Muscle of back (tissue), 13 donors: ENCODE measurements at places on chromosomes 2 and 18.

GRCh38 chr18:63091671-63092364, 227.8 kb downstream of the BCL2 start:
- DNase-seq, result no peak

GRCh38 chr2:119659601-119660342, 19.2 kb upstream of the TMEM177 start:
- DNase-seq, result no peak

DNA sequence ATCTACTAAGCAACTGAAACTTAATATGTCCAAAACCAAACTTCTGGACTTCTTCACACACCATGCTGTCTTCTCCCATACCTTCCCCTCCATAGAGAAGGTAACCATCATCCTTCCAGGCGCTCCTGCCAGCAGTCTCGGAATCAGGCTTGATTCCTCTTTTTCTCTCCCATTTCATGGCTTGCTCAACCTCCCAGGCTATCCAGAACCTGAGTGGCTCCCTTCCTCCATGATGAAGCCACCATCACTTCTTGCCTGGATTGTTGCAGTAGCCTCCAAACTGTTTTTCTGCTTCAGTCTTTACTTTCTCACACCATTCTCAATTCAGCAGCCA, 40.1 kb upstream of the NDUFV2 start:
- no peak for DNase-seq

- peak; percentile 30 for DNase-seq
Observed at GRCh38 chr2:100365434-100365833, 43.1 kb upstream of the LONRF2 start.

- no peak for DNase-seq
Observed at GRCh38 chr2:99840831-99841230, 301.6 kb downstream of the AFF3 start.

- DNase-seq, result peak; percentile 73
Observed at GRCh38 chr18:42053188-42053781, 98.3 kb downstream of the PIK3C3 start.

DNA sequence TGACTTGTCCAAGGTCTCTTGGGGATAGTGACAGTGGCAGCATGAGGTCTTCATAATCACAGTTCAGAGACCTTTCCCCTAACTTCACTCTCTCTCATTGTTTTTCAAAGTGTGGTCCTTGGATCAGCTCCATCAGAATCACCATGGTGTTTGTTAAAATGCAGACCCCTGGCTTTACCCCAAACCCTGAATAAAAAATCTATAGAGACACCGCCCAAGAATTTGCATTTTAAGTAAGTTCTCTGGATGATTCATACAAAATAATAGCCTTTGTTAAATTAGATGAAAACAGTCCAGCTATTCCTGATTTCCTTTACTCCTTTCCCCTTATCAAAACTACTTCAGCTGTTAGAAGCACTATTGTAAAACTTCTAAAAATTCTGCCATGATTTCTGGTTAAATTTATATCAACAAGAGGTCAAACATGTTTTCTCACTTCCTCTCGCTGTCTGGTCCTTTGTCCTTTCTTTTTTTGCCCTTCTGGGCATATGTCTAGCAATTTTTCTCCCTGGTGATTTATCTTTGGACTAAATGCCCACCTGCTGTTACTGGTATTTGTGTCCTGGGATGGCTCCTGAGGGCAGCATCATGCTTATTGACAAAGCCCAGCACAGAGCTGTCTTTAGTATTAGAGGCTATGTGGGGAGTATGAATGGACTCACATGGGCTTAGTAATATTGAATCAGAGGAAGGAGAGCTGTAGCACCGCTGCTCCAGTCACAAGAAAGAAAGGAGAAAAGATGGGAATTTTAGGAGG, 63.4 kb downstream of the LHCGR start:
- DNase-seq, result no peak

- peak; percentile 69 for DNase-seq
Observed at GRCh38 chr2:176582990-176583481, 313.8 kb downstream of the MTX2 start.

- peak; percentile 33 for DNase-seq
Observed at GRCh38 chr2:222613715-222614331, 42.1 kb downstream of the FARSB start.

DNA sequence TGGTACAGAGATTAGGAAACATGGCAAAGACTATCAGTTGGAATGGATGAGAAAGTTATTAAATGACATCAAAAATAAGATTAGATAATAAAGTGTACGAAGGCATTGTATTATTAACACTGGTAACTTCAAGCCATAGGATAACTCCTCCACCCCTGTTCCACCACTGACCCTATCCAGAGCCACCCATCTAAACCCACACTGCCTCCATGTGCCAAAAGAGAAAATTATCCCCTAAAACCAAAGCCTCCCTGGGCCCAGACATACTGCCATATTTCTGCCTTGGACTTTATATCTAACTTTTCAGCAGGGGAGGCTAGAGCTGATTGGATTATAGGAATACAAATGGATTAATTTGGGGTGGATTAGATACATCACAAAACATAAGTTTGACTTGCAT, 443.7 kb downstream of the BCL11A start:
- no peak for DNase-seq

GRCh38 chr2:240878341-240878936, 9.8 kb downstream of the AGXT start:
- no peak for DNase-seq

DNA sequence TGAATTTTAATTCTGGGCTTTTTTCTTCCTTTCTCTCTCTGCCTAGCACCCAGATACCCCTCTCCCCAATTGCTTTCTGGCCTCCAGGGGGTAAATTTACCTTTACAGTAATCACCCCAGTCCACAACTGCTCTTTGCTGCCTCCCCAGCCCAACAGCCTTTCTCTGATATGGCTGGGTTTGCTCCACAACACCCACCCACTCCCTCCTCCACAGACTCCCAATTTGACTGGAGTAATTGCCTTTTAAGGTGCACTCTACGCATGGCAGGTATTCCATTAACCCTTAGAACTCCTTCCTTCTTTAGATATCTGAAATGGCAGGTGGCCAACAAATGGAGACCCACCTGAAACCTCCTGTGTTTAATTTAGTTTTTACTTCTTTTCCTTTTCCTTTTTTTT, 3.6 kb downstream of the CELF4 start:
- no peak for DNase-seq

DNA sequence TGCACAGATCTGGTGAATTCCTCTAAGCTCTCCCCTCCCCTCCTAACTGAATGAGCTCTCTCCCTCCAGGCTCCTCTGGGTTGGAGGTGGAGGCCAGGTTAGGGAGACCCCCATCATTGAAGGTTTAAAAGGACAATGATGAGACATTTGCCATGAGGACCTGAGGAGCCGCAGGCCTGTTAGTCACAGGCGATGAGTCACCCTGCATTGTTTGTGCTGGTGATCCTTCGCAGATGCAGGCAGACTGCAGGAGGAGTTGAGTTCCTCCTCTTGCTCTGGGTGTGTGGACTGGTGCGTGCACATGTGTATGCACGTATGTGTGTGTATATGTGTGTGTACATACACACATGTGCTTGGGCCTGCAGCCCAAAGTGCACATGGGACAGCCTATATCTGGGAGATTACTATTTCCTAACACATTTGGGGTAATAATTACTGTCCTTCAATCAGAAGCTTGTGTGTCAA, 42.0 kb downstream of the MCFD2 start:
- peak; percentile 76 for DNase-seq

GRCh38 chr2:205500065-205500464, 182.2 kb upstream of the NRP2 start:
- DNase-seq, result no peak

- no peak for DNase-seq
Observed at GRCh38 chr2:139155991-139156390, 375.8 kb upstream of the NXPH2 start.

DNA sequence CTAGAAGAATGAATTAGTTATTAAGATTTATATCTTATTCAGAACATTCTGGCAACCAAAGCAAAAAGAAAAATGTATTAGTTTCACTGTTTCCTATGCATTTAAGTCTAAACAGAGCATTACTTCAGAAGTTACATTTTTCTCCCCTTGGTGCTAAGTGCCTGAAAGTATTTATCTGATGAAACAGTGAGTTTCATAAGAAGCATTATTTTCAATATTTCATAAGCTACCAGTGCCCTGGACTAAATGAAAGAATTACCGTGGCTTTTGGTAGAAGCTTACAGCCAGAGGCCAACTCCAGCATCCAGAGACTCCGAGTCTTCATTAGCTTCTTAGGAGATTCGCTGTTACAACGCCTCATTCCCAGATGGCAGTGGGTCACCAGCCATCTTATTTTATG, 97.6 kb downstream of the LYPD6B start:
- DNase-seq, result no peak

- DNase-seq, result peak; percentile 11
Observed at GRCh38 chr2:113966832-113967231, 76.9 kb downstream of the ACTR3 start.

GRCh38 chr2:105725388-105725787, 19.3 kb upstream of the NCK2 start:
- DNase-seq, result no peak

GRCh38 chr2:178412047-178412446, 38.9 kb downstream of the PRKRA start:
- DNase-seq, result no peak

- peak; percentile 51 for DNase-seq
Observed at GRCh38 chr2:235940330-235940729, 227.9 kb downstream of the GBX2 start.
